ENCODE measurements at places on chromosomes 12 and 14. TPM values are rescaled to one million over a fixed set of nuclear protein-coding genes. Genes with fewer than 3 reads are reported as not detected.

GTF2A1 gene
- 20.1 TPM for total RNA-seq

LAG3 gene
- 0.57 TPM for total RNA-seq

RNASE7 gene
- 0.16 TPM for total RNA-seq

CRIP1 gene
- 2.6 TPM for total RNA-seq

IFT81 gene
- 17.7 TPM for total RNA-seq

CYP46A1 gene
- total RNA-seq = 2.2 TPM

CPM gene
- 3.2 TPM for total RNA-seq

TESPA1 gene
- total RNA-seq = not detected

KLRD1 gene
- 0.03 TPM for total RNA-seq

ATL1 gene
- 7.4 TPM for total RNA-seq

MYO1H gene
- total RNA-seq = not detected

C14orf180 gene
- 0.67 TPM for total RNA-seq

ATP2B1 gene
- 232 TPM for total RNA-seq

IL26 gene
- not detected for total RNA-seq

TRPV4 gene
- total RNA-seq = 0.08 TPM

PRB2 gene
- not detected for total RNA-seq

CFL2 gene
- 628 TPM for total RNA-seq

CARMIL3 gene
- 0.19 TPM for total RNA-seq

CNTN1 gene
- total RNA-seq = not detected

SDR39U1 gene
- total RNA-seq = 24.2 TPM

SOAT2 gene
- not detected for total RNA-seq

TAS2R13 gene
- 1.2 TPM for total RNA-seq

PLEKHG3 gene
- 4.4 TPM for total RNA-seq

CBLN3 gene
- 1.0 TPM for total RNA-seq

RTN1 gene
- 0.29 TPM for total RNA-seq

AKAP6 gene
- total RNA-seq = 130 TPM

MYF6 gene
- 119 TPM for total RNA-seq

TMEM179 gene
- total RNA-seq = not detected

C14orf39 gene
- total RNA-seq = 2.1 TPM

ADCY6 gene
- 44.2 TPM for total RNA-seq

KLHDC1 gene
- 4.9 TPM for total RNA-seq

WDHD1 gene
- 5.3 TPM for total RNA-seq

LUM gene
- total RNA-seq = 147 TPM
